ENCODE measurements at places on chromosomes 13 and 19. TPM values are rescaled to one million over a fixed set of nuclear protein-coding genes. Genes with fewer than 3 reads are reported as not detected.

- DNase-seq, result no peak
Measured at GRCh38 chr13:83881917-83882605, at the start of gene SLITRK1. Gene SLITRK1 (minus strand): TSS chr13:83882474. CDS start chr13:83881507, 967 bp downstream.

Gene ZNF790
- total RNA-seq, result 5.1 TPM

DNA sequence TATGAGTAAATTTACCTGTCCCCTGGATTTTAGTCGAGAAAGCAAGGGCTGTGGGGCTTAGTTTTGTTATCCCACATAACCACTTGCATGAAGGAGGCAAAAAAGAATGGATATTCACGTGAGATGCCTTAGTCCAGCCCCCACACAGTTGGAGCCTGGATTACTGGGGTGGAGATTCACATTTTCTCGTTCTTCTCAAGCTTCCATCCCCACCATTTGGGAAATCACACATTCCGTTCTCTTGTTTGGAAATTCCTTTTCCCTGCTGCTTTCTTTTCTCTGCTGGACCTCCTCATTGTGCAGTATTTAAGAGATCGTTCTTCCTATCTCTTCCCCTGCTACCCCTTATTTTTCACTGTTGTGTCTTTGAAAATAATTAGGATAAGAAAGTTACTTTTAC is 45.1 kb upstream of the FARP1 start:
- no peak for DNase-seq

Gene ZNF837
- 0.26 TPM for total RNA-seq

GRCh38 chr19:15332311-15332996 is at the start of gene BRD4:
Gene BRD4 (minus strand): TSS chr19:15332539. CDS start chr19:15273099, 59,440 bp downstream.
- DNase-seq, result peak; percentile 74

Gene URAD
- not detected for total RNA-seq

DNA sequence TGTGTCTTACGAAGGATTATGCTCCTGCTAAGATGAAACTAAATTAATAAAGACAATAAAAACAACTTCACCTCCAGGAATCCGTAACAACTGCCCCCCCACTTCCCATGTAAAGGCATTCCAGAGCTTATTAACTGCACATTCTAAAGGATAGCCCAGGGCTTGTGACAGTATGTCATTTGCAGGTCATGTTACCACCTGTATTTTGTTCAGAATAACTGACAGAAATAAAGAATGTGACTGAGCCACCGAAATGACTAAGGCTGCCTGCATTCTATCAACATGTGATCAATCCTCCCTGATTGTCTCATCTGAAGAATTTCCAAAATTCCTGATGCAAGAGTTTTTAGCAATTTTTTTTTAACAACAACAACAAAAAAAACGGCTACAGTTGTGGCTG is 117.2 kb downstream of the MIPEP start:
- DNase-seq, result no peak

DNA sequence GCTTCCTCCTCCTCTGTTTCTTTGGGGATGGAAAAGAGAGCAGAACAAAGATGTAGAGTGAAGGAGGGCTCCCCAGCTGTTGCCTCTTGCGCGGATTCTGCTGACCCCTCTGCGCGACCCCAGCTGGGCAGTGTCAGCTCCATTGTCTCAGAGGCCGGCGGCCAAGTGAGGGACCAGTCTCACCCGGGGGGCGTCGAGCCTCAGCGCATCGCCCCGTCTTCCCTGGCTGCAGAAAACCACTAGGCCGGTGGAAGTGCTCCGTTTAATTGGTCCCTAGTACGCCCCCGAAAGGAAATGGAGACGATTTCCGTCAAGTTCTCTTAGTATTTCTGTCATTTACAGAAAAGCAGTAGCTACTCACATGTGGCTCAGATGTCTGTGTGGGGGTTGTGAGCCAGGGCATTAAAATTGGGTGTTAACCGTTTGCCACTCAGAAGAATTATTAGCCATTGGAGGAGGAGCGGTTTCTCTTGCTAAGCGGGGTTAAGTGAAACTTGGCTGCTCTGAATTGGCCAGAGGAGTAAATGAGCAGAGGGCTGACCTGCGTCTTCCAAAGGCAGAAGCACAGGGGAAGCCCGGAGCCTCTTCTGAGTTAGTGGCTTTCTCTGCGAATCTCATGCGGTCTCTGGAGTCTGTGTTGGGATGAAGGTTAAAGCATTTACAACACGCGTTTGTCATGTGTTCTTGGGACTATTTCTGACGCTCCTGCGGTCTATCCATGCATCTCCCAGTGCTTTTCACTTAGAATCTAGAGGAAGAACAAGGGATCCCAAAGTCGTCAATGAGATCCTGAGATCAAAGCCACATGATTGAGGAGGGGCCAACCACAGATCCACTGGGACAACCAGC is 132.8 kb upstream of the MYO16 start:
- no peak for DNase-seq

DNA sequence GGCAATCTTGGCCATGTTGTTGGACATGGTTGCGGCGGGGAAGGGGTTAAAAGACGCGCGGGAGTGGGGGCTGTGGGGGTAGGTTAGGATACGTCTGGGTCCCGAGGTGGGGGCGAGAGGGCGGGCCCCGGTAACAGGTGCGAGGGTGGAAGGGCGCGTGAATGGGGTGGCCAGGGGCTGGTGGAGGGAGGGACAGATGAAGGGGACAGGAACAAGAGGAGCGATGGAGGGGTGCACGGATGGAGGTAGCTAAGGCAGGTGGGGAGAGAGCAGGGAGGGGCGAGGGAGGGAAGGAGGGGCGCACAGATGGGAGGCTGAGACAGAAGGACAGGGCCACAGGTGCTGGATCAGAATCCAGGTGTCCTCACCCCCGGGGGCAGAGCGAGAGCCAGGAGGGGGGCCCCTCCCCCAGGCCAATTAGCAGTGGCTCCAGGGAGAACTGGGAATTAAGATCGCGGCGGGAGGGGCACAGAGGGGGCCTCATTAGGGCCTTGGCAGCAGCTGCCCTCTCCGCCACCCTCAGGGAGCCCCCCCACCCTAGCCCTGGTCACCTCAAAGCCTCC is 1.3 kb downstream of the GNG8 start:
- no peak for DNase-seq

Gene CD209
- total RNA-seq, result 3.1 TPM

GRCh38 chr19:43562226-43562697 is 13.1 kb downstream of the XRCC1 start:
- no peak for DNase-seq

GRCh38 chr19:30150626-30151025 is 208.6 kb downstream of the URI1 start:
- no peak for DNase-seq

GRCh38 chr19:12838182-12838885 is at the start of gene MAST1:
Gene MAST1 (plus strand): TSS chr19:12838515. CDS start chr19:12838573, 58 bp downstream.
- DNase-seq, result peak; percentile 24

Gene ZNF541
- total RNA-seq, result 0.73 TPM

Gene QPCTL
- 0.84 TPM for total RNA-seq

Gene ZNF136
- 3.7 TPM for total RNA-seq

- no peak for DNase-seq
Measured at GRCh38 chr19:42465827-42466280, 23.1 kb upstream of the CXCL17 start.

- no peak for DNase-seq
Measured at GRCh38 chr19:41296433-41296871, 13.5 kb upstream of the CCDC97 start.

- DNase-seq, result peak; percentile 67
Measured at GRCh38 chr19:48625891-48626327, 6.6 kb downstream of the SPHK2 start.

- no peak for DNase-seq
Measured at GRCh38 chr19:38155453-38155852, 68.6 kb downstream of the DPF1 start.

DNA sequence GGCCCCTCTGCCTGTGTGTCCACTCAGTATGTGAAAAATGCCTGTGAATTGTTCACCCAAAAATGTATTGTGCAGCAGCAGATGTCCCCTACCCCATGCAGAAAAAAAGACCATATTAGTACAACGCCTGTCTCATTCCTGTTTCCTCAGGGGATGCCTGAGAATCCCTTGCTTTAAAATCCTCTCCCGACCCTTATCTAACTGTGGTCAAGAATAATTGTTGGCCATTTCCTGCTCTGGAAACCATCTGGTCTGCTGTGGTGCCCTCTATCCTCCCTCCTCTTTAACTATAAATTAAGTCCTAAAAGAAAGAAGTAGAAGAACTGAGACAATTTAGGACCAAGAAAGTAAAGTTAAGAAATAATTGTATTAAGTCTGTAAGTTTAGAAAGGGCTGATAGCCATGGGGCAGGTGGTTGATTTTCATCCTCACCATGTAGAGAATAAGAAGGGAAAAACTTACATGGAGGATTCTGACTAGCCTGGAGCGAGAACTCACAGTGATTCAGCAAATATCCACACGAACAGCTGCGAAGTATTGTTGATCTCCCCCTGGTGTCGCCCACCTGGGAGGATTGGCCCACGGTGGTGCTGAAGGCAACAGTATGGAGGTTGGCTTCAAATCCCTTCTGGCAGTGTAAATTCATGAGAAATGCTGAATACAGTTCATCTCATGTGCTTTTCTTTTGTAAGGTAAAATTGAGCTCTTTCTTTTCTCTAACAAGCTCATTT is 85.6 kb downstream of the COL4A2 start:
- no peak for DNase-seq

- DNase-seq, result no peak
Measured at GRCh38 chr19:4593409-4593851, 33.9 kb upstream of the SEMA6B start.
